ENCODE measurements at places on chromosomes 1 and 21.

GRCh38 chr1:207346513-207346912 lies 25.0 kb downstream of the CD55 start:
- no peak for DNase-seq

- no peak for DNase-seq
These were observed 36.6 kb upstream of the ARF1 start for GRCh38 chr1:228045871-228046270.

DNA sequence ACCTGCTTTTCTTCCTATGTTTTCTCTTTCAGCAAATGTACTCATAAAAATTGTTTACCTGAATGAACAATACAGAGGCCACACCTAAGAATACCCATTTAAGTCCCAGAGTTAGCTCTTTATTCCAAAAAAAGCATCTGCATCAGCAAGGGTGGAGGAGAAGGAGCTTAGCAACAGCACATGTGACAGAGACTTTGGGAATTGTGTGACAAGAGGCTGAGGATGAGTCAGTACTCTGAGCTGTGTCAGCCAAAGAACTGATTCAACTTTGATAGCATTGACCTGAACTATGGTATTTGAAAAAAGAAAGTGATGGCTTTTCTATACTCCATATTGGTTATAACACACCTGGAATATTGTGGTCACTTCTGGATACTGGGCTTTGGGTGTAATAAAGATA lies 162.7 kb downstream of the ZNF648 start:
- no peak for DNase-seq

DNA sequence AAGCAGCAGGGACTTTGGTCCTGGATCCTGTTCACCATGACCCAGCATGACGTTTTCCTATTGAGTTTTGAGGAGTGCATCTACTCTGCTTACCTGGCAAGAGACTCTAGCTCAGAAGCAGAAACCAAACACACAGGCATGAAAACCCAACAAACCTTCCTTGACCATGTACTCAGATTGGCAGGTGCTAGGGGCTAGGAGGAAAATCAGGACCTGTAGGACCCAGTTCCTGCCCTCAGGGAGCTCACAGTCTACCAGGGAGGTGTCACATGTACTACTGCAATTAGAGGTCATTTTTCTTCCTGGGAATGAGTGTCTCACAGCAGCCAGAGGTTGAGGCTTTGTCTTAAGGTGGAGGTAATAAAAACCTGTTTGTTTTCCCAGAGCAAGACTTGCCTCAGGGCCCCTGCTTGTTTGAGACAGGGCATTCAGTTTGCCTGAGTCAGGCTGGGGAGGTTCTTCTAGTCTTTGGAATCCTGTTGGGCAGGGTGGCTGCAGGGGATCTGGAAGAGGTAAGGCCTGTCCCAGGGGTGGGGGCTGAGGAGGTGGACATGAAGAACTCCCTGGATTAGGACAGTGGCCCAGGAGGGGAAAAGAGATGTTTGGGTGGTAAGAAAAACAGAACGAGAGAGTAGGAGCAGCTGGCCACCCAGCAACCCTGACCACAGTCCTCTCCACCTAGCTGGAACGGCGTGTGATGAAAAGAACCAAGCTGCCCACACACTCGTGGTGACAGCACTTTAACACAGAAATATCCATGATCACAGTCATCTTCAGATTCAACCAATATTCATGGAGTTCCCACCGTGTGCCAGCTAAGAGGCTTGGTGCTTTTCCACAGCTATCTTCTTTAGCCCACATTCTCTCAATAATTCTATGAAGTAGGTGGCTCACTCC lies 30.8 kb downstream of the IER5 start:
- DNase-seq: no peak

DNA sequence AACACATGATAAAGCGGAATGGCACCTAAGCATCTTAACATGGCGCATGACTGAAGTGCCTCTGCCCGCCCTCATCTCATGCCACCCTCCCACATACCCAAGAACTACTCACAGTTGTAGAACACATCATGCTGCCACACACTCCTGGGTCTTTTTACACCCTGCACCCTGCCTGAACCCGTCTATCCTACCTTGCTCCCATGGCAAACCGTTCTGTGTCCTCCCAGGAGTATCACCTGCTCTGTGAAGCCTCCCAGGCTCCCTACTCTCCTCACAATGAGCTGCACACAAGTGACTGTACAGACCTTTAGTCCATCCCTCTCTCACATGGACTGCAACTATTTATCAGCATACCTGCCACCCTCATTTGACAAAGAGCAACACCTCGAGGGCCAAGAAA lies 144.0 kb downstream of the TGFBR3 start:
- no peak for DNase-seq

Measured in stimulated activated CD8-positive, alpha-beta memory T cell treated with anti-CD3 and anti-CD28 coated beads, Interleukin-2, amount 100 ng/mL, for 1 hour (primary cell).